Mammary epithelial cell (primary cell): ENCODE measurements at places on chromosomes 6 and 20.

DNA sequence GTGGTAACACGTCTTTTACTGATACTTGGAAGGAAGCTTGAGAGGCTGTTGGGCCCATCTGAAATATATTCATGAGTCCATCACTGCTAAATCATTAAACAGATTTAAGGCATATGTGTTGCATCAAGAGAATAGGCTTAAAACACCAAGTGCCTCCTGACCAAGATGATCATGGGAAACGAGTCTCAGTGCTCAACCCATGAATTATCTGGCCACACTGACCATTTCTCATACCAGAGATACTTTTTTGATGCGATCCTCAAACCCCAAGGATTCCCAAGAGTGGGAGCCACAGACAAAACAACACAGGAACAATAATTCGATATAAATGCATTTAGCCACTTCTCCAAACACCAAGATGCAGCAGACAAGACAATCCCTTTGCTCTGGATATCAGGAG lies 17.2 kb downstream of the HEY2 start:
- DNase-seq, result no peak

- peak; percentile 92 for DNase-seq
Observed at GRCh38 chr6:46637145-46637544, 15.5 kb downstream of the CYP39A1 start.

- DNase-seq, result no peak
Observed at GRCh38 chr6:39642270-39642669, 82.9 kb downstream of the KIF6 start.

- DNase-seq, result no peak
Observed at GRCh38 chr6:119331663-119332286, 17.8 kb downstream of the MAN1A1 start.

DNA sequence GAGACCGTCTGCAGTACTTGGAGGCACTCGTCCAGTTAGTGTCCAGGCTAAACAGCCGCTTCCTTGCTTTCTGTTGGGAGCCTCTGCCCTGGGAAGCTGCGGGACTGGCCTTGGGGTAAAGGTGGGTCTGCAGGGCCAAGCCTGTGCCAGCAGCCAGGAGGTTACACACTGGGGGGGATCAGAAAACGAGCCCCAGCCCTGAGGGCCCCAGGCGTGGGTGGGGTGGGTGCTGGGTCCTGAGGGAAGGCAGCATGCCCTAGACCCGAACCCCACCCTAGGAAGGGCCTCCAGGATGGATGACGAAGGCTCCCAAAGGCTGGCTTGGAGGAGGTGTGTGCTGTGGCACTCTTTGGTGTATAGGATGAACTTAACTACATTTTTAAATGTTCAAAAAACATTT lies 335.2 kb downstream of the ZFAND3 start:
- DNase-seq, result no peak

- DNase-seq, result no peak
Observed at GRCh38 chr6:107716688-107717089, 107.4 kb downstream of the SCML4 start.

DNA sequence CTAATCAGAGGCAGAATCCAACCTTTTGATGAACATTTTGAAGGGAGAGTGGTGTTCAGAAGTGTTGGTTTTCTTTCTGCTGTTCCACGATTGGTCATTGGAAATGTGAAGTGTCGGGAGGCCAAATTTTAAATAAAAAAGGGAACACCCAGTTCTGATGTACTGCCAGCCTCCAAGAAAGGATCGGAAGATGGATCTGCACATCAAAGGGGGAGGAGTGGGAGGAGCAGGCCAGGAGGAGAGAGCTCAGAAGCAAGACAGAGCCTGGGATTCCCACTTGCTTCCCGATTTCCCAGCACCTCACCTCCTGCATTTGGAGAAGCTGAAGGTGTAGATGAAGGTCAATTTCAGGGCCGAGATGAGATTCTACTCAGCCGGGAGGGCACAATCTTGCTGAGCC lies 55.9 kb upstream of the NAA20 start:
- no peak for DNase-seq

GRCh38 chr20:13758884-13759283 lies 25.8 kb downstream of the ESF1 start:
- DNase-seq, result no peak

- DNase-seq, result no peak
Observed at GRCh38 chr20:19384940-19385339, 172.5 kb downstream of the SLC24A3 start.

DNA sequence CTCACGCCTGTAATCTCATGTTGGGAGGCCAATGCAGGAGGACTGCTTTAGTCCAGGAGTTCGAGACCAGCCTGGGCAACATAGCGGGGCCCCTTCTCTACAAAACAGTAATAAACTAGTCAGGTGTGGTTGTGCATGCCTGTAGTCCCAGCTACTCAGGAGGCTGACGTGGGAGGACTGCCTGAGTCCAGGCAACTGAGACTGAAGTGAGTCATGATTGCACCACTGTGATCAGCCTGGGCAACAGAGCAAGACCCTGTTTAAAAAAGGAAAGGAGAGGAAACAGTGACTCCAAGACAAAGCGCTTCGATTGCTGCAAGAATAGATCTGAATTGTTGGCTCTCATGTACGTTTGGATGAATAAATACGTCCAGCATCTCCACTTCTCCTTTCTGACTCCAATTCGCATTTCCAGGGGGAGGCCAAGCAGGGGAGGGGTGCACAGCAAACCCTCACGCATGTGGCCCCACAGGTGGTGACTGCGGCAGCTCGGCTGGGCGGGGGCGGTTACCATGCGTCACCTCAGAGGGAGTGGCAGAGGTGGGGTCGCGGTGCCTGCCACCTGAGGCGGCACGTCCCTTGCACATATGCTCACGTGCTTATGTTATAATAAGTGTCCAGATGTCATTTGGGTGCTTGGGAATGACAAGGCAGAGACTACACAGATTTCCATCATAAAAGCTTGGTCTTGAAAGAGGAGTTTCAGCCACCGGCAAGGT lies 95.1 kb upstream of the MPC1 start:
- no peak for DNase-seq

DNA sequence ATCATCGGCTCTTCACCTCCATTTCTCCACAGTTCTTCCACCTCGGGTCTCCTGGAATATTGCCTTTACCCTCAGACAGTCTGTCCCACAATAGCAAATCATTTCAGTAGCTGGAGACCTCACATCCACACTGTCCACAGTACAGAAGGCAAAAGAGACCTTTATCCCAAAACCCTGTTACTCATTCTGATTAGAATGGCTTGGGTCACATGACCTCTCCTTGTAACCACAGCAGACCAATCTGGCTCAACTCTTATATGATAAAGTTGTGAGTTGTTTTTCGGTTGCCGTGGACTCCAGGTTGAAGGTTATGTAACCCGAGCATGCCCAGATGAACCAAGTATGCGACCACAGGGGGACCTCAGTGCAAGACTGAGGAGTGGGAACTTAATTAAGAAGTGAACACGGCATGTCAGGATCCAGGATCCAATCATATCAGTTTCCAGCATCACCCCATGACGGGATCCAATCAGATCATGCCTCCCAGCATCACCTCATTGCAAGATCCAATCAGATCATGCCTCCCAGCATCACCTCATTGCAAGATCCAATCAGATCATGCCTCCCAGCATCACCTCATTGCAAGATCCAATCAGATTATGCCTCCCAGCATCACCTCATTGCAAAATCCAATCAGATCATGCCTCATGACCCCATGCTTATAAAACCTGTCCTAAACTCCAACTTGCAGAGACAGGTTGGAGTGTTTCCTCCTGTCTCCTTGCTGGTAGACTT lies 68.7 kb downstream of the LY86 start:
- DNase-seq, result no peak

GRCh38 chr6:47126647-47127391 lies 84.7 kb upstream of the ADGRF1 start:
- DNase-seq, result no peak
